Activated CD4-positive, alpha-beta T cell treated with anti-CD3 and anti-CD28 coated beads, Interleukin-2, amount 10 ng/mL, durations not matched to agents 24 days and 14 days (primary cell): ENCODE measurements at places on chromosomes 7 and 10. TPM values are rescaled to one million over a fixed set of nuclear protein-coding genes. Genes with fewer than 3 reads are reported as not detected.
A peak's percentile ranks its signal among the peaks of the same experiment; 100 is the strongest.

DNA sequence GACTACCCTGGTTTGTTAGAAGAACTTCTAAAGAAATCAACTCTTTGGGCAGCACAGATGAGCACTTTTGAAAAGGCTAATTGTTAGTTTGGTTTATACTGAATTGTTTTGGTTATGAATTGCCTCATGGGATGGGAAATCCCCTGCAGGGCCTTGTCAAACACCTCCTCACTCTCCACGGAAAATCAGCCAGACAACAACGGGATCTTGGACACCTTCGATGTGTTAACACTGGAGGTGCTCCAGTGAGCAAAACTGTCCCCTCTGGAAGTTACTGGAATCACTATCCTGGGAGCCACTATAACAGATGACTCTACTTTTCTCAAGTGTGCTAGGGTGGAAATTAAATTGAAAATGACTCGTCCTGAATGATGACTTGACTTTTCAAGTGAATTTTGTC is 38.7 kb downstream of the CDK6 start:
- DNase-seq, result peak; percentile 72

GRCh38 chr7:19242246-19242645 is 97.0 kb upstream of the FERD3L start:
- no peak for DNase-seq

- DNase-seq, result no peak
These were observed 79.8 kb downstream of the ADARB2 start for GRCh38 chr10:1657479-1657878.

DNA sequence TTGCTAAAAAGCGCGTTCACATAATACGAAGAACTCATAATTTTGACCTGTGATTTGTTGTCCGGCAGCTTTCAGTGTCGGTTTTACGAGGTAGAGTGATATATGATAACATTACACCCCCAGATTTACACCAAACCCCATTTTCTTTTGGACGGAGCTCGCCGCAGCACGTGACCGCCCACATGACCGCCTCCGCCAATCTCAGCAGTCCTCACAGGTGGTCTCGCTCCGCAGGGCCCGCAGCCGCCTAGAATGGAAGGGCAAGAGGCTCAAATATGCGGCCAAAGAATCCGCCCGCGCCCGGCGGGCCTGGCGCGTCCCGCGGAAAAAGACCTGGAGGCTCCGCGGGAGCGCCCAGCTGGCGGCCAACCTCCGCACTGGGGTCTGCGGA is at the start of gene HOXA7:
TSS of gene HOXA7 (minus strand) at position 168 of the 391 bp plus-strand sequence. CDS start at position 38, 130 bp downstream.
- DNase-seq, result peak; percentile 58

DNA sequence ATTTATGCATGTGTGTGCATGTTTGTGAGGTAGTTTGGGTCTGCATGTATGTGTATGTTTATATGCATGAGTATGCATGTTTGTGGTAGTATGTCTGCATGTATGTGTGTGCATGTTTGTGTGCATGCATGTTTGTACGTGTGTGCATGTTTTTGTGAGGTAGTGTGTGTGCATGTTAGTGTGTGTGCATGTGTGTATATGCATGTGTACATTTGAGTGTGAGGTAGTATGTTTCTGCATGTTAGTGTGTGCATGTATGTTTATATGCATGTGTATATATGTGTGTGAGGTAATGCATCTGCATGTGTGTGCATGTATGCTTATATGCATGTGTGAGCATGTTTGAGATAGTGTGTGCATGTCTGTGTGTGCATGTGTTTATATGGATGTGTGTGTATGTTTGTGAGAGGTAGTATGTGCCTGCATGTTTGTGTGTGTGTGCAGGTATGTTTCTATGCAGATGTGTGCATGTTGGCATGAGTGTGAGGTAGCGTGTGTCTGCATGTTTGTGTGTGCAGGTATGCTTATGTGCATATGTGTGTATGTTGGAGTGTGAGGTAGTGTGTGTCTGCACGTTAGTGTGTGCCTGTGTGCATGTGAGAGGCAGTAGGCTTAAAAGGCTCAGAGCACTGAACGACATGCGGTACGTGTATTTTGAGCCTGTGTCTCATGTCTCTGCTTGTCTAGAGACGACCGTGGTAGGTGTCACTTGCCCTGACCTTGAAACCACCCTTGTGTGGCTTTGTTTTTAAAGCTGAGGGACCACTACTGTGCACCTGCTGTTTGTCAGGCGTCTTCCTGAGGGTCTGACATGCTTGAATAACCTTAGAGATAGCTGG is 43.7 kb downstream of the PFKP start:
- DNase-seq, result no peak

The LRRC4 gene
- 2.2 and 5.7 TPM in 2 replicates for total RNA-seq

The ZNF365 gene
- total RNA-seq, result not detected in 2 replicates

The PAX4 gene
- total RNA-seq, result not detected in 2 replicates

The ASAH2 gene
- total RNA-seq, result 4.6 and 5.2 TPM in 2 replicates
